ENCODE measurements at places on chromosomes 6 and 20.

- H3K4me1 ChIP-seq = no peaks in the 10 kb centered on the region
- DNase-seq = no peak
- H3K27ac ChIP-seq = no peak overlapping the region
- H3K27me3 ChIP-seq = no peaks in the 10 kb centered on the region
These were observed 4.6 kb downstream of the MICB start for GRCh38 chr6:31502586-31502985.

- DNase-seq = no peak
- no peak overlapping the region for H3K27ac ChIP-seq
- no peaks in the 10 kb centered on the region for H3K4me1 ChIP-seq
- no peak overlapping the region for H3K4me3 ChIP-seq
These were observed 418.7 kb downstream of the CBLN4 start for GRCh38 chr20:55586610-55587009.

DNA sequence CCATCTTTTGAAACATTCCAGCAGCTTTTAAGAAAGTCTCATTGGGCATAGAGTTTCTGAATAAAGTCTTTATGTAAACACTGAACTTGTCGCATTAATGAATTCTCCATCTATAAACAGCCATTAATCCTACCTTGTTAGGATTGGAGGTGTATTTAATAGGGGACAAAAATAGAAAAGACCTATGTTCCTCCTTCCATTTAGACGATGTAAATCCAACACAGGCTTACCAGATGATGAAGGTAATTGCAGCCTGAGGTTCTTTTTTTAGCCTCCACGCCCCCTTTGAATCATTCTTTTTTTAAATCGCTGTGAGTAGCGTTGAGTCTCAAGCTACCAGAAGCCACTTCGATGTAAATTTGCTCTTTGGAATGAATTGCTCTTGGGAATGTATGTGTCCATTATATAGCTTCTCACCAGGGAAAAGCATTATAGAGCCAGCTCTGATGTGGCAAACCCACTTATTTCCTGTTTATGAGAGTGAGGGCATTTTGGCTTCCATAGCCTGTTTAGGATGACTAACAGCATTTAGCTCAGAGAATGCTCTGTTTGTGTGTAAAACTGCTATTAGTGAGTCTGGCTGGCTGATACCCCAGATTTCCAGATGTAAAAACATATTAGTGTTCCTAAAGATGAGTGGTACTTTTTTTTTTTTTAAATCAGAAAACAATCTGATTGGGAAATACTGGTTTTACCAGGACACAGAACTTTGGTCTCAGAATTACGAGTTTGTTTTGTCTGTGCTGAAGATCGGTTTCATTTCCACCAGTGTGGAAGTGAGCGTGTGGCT is 74.9 kb upstream of the CLDN20 start:
- H3K4me3 ChIP-seq = no peak overlapping the region
- H3K4me1 ChIP-seq = peaks cover 17% of the 10 kb centered on the region
- DNase-seq = peak; percentile 21
- H3K27ac ChIP-seq = peak overlapping the region; percentile 28
- H3K36me3 ChIP-seq = no peaks in the 10 kb centered on the region

DNA sequence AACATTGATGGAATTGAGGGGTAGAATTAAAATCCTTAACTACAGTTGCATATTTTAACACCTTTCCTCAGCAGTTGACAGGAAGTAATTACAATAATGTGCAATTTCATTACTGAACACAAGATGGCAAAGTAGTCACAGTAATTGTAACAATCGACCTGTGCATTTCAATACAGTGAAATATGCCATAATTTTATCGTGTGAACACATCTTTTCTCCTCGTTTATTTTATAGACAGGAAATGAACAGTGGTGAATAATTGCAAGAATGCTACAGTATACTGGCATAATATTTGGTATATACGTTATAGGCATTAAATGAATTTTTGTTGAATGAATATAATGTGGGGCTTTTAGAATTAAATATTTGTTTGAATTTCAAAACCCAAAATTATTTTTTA is 25.0 kb downstream of the CYB5R4 start:
- no peaks in the 10 kb centered on the region for H3K36me3 ChIP-seq
- H3K4me3 ChIP-seq = no peak overlapping the region
- no peak for DNase-seq
- H3K27me3 ChIP-seq = no peaks in the 10 kb centered on the region
- H3K4me1 ChIP-seq = no peaks in the 10 kb centered on the region

GRCh38 chr20:35823937-35824336 is 52.1 kb downstream of the PHF20 start:
- no peaks in the 10 kb centered on the region for H3K36me3 ChIP-seq
- no peak for DNase-seq
- H3K27ac ChIP-seq = no peak overlapping the region

DNA sequence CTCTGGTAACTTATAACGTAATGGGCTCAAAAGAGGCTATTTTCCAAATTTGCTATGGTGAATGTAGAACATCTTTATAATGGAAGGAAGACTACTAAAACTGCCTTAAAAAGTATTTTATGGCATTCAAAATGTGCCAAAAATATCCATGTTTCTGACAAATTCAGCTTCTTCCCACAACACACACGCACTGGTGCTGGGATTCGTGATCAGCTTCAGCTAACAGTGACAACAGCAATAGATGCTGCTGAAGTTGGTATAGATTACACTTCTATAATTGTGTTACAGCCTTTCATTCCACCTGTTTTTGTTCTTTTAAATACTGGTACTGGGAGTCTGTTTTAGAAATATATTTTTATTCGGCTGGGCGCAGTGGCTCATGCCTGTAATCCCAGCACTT is 19.0 kb downstream of the NUDT3 start:
- peak overlapping the region; percentile 45 for H3K27ac ChIP-seq
- no peak for DNase-seq
- no peaks in the 10 kb centered on the region for H3K36me3 ChIP-seq

- no peak for DNase-seq
- H3K36me3 ChIP-seq = no peaks in the 10 kb centered on the region
- no peak overlapping the region for H3K4me3 ChIP-seq
- no peaks in the 10 kb centered on the region for H3K27me3 ChIP-seq
These were observed 13.6 kb upstream of the CHD6 start for GRCh38 chr20:41631826-41632225.

DNA sequence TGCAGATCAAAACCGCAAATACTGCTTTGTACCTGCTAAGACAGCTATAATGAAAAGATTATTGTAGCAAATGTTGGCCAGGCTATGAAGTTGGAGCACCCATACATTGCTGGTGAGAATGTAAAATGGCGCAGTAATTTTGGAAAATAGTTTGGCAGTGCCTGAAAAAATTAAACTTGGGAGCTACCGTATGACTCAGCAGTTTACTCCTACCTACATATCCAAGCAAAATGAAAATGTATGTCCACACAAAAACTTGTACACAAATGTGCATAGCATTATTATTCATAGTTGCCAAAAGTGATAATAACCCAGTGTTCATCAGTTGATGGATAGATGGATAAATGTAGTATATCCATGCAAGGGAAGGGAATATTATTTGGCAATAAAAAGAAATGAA is 13.3 kb downstream of the DSTN start:
- H3K4me3 ChIP-seq = no peak overlapping the region
- no peaks in the 10 kb centered on the region for H3K36me3 ChIP-seq
- DNase-seq = no peak

- no peaks in the 10 kb centered on the region for H3K36me3 ChIP-seq
- H3K27ac ChIP-seq = no peak overlapping the region
- H3K4me1 ChIP-seq = no peaks in the 10 kb centered on the region
- no peak for DNase-seq
- no peaks in the 10 kb centered on the region for H3K27me3 ChIP-seq
These were observed 66.3 kb upstream of the FBXL4 start for GRCh38 chr6:99014061-99014460.

DNA sequence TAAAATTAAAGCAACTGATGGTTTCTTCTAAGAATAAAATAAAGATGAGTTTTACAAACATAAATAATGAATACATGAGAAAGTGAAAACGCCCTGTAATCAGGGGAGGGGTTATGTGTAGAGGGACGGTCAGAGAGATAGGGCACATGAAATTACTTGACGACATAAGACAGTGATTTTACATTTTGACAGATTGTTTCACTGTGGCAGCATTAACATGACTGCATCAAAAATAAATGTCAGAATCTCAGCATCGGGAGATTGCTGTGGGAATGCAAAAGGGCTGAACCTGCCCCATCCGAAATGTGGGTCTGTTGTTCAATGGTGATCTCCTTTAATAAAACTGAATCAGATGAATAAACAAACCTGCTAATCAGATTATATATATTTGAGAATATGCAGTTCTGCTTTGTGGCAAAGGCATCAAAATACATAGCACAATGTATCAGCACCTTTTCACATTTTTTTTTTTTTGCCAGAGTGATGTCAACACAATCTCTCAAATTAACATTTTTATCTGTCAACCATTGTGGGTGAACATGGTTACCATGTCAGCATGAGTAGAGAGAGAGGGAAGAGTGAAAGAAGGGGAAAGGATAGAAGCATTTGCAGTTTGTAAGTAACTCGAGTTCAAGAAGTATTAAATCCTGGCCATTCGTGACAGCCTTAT is 177.1 kb upstream of the MAN1A1 start:
- no peaks in the 10 kb centered on the region for H3K4me1 ChIP-seq
- H3K27ac ChIP-seq = no peak overlapping the region
- no peaks in the 10 kb centered on the region for H3K36me3 ChIP-seq
- DNase-seq = no peak

GRCh38 chr20:33929917-33930316 is 63.8 kb upstream of the RALY start:
- H3K4me3 ChIP-seq = no peak overlapping the region
- DNase-seq = no peak
- no peak overlapping the region for H3K27ac ChIP-seq
- no peaks in the 10 kb centered on the region for H3K36me3 ChIP-seq

GRCh38 chr6:139367810-139368351 is 6.6 kb downstream of the CITED2 start:
- H3K27me3 ChIP-seq = no peaks in the 10 kb centered on the region
- DNase-seq = no peak
- peak overlapping the region; percentile 5 for H3K27ac ChIP-seq
- H3K4me3 ChIP-seq = no peak overlapping the region
- H3K36me3 ChIP-seq = no peaks in the 10 kb centered on the region

DNA sequence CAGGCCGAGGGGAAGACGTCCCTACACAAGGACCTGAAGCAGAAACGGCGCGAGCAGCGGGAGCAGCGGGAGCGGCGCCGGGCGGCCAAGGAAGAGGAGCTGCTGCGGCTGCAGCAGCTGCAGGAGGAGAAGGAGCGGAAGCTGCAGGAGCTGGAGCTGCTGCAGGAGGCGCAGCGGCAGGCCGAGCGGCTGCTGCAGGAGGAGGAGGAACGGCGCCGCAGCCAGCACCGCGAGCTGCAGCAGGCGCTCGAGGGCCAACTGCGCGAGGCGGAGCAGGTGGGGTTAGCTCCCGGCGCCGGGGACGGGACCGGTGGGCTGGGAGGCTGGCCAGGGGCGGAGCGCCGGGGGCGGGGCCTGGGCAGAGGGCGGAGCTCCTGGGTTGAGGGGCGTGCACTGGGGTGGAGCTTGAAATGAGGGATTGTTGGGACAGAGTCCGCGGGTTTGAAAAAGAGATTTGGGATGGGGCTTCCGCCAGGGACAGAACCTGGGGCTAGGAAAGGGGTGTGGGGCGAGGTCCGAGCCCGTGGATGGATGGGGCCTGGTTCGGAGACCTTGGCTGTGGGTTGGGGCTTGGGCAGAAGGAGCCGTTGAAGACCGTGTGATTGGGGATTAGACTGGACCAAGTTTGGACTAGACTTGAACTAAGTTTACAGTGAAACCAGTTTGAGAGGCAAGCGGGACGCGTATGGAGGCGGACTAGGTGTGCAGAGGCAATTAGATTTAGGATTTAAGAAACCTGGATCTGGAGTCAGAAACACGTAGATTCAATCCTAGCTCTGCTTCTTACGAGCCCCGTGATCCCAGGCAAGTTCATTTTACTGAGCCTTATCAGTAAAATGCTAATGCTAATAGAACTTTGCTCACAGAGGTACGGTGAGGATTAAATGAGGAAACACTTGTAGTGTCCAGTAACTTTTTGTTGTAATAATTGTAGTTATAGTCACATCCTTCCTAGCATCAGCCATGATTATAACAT is 20.9 kb downstream of the DEF6 start:
- H3K4me3 ChIP-seq = peak overlapping the region; percentile 46
- H3K27ac ChIP-seq = peak overlapping the region; percentile 62
- no peaks in the 10 kb centered on the region for H3K27me3 ChIP-seq
- H3K4me1 ChIP-seq = peaks cover 17% of the 10 kb centered on the region

DNA sequence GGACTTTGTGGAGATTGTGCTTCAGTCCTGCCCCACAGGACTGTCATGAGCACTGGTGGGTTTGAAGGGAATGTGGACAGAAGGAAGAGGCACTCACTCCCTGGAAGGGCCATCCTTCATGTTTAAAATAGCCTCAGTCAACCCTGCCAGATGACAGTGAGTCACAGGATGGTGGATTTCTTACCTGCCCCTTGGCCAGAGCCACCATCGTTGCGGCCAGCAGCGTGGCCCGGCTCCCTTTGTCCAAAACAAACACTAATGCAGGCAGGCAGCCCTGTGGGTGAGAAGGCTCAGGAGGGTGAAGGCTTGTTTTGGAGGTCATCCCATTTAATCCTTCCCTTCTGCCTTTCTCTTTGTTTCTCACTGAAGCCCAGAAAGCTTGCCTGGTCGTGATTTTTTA is 422.7 kb downstream of the CD83 start:
- H3K27me3 ChIP-seq = no peaks in the 10 kb centered on the region
- H3K4me1 ChIP-seq = no peaks in the 10 kb centered on the region
- H3K27ac ChIP-seq = no peak overlapping the region
- H3K4me3 ChIP-seq = no peak overlapping the region
- DNase-seq = no peak

- H3K27ac ChIP-seq = no peak overlapping the region
- no peak overlapping the region for H3K4me3 ChIP-seq
- no peaks in the 10 kb centered on the region for H3K27me3 ChIP-seq
- H3K36me3 ChIP-seq = no peaks in the 10 kb centered on the region
- H3K4me1 ChIP-seq = no peaks in the 10 kb centered on the region
These were observed 10.5 kb upstream of the ZNF343 start for GRCh38 chr20:2519115-2519809.

- H3K4me3 ChIP-seq = no peak overlapping the region
- DNase-seq = no peak
- no peaks in the 10 kb centered on the region for H3K36me3 ChIP-seq
- H3K4me1 ChIP-seq = no peaks in the 10 kb centered on the region
These were observed 26.4 kb upstream of the SIRPA start for GRCh38 chr20:1868856-1869255.

DNA sequence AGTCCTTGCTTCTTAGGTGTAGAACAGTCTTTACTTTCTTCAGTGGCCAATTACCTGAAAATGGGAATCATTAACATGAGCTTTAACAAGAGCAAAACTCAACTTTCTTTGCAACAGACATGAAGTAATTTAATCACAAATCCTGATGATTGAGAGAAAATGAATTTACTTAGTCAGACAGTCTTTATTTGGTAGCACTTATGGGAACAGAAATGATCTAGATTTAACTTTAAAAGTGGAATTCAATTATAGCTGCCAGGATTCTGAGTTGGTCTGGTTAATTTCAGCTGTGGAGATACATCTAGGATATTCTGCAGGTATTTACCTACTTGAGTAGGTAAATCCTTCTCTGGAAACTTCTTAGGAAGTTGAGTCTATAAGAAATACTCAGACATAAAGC is 444.3 kb upstream of the PLCB4 start:
- no peak overlapping the region for H3K4me3 ChIP-seq
- DNase-seq = no peak
- no peaks in the 10 kb centered on the region for H3K36me3 ChIP-seq
- H3K27ac ChIP-seq = no peak overlapping the region
- H3K4me1 ChIP-seq = no peaks in the 10 kb centered on the region

All from tibial nerve (tissue), 4 donors.